Anterior cingulate cortex (tissue), 58 donors: ENCODE measurements at places on chromosomes 1 and 21.

DNA sequence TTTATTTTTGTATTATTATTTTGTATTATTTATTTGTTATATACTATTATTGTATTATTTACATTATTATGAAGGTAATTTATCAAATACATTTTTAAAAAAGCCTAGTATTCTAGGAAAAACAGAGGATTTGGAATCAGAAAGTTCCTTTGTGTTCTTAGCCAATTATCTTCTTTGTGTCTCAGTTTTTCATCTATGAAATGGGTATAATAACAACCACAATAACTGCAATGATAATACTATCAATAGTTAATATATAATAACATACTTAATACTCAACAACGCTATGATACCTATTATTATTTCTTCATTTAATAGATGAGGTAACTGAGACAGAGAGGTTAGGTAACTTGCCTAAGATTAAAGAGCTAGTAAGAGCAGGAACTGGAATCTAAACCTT lies 80.4 kb upstream of the GNG4 start:
- DNase-seq: no peak

GRCh38 chr1:66048011-66048410 lies 255.3 kb downstream of the PDE4B start:
- no peak for DNase-seq

DNA sequence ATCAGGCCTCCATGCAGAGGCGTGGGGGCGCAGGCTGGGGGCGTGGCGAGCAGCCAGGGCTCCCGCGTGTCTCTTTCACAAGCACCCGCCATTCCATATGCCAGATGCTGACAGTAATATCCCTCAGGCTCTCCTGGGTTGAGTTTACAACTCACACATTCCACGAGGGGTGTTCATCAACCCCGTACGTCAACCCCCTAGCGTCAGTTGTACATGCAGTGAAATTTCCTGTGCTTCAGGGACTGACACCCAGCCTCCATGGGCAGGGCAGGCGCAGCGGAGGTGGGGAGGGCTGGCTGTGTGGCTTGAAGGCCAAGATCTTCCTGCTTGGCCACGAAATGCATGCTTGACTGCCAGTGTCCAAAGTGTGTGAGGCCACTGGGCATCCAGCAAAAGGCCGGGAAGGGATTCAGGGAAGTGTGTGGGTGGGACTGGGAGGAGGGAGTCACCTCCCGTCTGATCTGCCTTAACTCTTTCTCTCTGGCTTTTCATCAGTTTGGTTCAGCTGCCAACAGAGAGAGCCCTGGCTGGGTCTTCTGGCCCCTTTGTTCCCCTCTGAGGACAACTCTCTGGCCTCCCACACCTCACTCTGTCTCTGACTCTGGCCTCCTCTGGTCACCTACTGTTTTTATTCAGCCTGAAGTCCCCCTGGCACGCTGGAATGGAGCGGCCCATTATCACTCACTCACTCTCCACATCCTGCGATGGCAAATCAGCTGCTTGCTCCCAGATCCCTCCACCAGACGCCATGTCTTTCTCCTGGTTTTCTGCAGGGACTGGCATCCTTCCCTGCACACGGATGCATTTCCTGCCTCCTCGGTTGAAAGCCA lies 33.8 kb downstream of the CLIC6 start:
- DNase-seq: no peak

GRCh38 chr1:18145851-18146618 lies 38.4 kb downstream of the IGSF21 start:
- DNase-seq: no peak
